DMS153 (cell line): ENCODE measurements at places on chromosomes 5 and 9.

DNA sequence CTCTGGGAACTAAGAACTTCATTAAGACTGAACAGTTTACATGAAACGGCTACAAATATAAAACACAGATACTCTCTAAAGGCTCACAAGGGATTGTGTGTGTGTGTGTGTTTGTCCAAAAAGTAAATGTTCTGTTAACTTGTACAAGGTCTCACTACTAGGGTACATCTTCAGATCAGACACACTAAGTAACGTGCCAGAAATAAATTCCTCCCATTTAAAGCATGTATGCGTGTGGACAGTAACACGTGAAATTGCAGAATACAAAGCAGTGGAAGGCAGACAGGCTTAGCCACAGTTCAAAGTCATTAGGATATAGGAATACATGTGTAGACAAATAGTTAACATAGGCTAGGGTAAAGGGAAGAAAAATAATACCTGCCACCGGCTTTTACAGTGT lies 1.8 kb downstream of the BNC2 start:
- no peak for DNase-seq

DNA sequence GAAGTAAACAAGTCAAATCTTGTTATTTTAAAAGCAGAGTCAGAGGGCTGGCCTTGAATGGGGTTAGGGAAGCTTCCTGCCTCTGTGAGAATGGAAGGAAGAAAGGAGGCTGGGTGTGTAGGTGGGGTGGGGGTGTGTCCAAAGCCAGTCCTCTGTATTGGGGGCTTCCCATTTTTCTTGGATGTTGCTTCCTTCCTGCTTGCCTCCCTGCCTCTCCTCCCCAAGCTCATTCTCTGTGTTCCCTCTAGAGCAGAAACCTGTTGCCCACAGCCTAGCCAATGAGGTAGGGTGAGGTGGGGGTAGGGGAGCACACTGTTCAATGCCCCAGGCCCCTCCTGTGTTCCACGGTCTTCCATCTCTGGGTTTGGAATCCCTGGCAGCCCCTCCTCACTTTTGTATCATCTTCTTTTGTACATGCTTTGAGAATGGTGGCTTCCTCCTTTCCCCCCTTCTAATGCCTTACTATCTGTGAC lies 39.7 kb downstream of the SNX24 start:
- no peak for DNase-seq

DNA sequence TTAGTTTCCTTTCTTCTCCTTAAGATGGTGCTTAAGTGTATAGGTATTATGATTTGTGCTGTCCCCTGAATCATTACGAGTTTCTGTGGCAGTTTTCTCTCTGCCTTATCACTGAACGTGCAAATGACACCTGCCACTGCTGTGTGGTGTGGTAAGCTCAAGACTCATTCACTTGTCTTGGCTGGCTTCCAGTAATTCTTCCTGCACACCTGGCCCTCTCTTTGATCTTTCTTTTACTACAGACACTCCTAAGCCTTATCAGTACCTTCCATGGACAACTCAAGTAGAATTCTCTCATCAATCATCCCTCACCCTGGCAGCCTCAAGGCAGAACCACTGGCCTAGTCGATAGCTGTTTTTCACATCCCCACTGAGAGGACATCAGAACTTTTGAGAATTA lies 82.6 kb upstream of the ADAMTS19 start:
- peak; percentile 0 for DNase-seq

- no peak for DNase-seq
These were observed 193.8 kb downstream of the GADD45G start for GRCh38 chr9:89798547-89799120.

GRCh38 chr9:124254261-124254682 lies 3.5 kb upstream of the NEK6 start:
- DNase-seq = no peak

GRCh38 chr9:114170771-114171461 lies 15.6 kb downstream of the COL27A1 start:
- no peak for DNase-seq

GRCh38 chr5:125064621-125065438 lies 318.4 kb upstream of the ZNF608 start:
- DNase-seq = peak; percentile 71

- DNase-seq = no peak
These were observed 1097.8 kb upstream of the CDH18 start for GRCh38 chr5:21085791-21086190.

DNA sequence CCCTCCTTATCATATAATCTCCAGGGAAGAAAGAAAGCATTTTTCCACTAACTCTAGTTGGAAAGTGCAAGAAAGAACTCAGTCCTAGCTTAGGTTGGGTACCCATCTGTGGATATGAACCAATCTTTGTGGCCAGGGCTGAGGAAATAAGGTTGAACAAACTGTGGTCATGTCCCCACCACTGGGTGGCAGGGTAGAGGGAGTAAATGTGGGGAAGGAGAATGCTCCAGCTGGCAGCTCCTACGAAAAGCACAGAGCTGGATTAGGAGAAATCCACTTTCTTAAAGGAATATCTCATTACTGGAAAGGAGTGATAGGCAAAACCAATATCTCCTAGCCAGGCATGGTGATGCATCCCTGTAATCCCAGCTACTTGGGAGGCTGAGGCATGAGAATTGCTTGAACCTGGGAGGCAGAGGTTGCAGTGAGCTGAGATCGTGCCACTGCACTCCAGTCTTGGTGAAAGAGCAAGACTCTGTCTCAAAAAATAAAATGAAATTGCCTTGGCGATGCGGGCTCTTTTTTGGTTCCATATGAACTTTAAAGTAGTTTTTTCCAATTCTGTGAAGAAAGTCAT lies 175.1 kb downstream of the CCDC192 start:
- peak; percentile 0 for DNase-seq

- no peak for DNase-seq
These were observed 789 bp downstream of the COL27A1 start for GRCh38 chr9:114155995-114156656.

DNA sequence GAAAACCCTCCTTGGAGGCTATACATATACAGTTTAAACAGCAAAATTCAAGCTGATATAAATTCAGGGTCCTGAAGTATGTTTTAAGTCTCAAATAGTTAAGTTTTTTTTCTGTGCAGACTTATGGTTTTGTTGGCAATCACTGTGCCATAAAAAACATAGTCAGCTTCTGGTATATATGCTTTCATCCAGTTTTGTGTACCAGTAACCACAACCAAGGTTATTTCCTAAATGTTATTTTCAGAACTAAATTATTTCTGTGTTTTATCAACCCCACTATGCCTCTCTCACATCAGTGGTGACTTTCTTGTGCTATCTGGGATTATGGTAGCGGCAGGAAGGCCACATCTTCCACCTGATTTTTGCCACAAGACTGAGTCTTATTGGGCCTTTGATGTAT lies 107.7 kb upstream of the SMARCA2 start:
- no peak for DNase-seq

GRCh38 chr5:173729079-173729765 lies 112.8 kb upstream of the BOD1 start:
- no peak for DNase-seq

DNA sequence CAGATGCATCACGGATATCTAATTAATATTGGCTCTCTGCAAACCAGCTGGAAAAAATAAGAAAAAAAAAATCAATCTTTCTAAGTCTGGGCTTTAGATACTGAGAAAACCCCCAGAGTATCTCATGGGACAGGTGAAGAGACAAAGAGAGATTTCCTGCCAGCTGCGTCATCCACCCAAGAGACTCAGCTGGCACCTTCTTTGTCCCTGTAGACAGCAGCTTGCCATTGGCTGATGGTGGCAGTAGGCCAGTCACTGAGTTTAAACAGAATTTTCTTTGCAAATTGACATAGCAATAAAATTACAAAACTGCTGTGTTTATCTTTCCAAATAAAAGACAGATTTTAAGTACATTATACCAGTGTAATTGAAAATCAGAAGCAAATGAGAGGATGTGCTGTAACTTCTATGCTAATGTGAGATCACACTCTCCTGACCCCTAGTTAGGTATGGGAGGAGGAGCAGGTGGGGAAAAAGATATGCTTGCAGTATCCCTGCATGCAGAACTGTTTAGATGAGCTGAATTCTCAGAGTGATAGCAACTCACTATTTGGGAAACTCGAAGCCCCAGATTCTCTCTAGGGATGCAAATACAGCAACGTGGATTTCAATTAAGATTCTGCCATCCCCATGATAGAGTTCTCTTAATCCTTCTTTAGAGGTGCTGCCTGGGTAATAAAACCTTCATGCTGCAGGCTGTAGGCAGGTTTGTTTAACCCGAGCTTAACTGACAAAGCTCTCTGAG lies 72.2 kb downstream of the NMUR2 start:
- peak; percentile 83 for DNase-seq

DNA sequence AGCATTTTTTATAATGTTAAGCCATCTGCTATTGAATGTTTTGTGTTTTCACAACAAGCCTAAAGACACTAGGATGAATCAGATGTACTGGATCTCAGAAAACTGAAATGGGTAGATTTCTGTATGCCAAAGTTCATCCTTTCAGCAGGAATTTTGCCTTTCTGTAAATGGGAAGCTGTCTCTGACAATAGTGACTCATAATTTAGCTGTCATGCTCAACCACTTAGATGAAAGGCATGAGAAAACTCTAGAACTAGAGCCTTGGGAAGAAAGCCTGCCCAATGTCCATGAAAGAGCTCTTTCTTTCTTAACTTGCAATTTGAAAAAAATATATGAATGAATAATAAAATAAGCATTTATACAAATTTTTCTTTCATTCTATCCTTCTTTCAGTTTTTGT lies 616.0 kb upstream of the EDIL3 start:
- DNase-seq = no peak

DNA sequence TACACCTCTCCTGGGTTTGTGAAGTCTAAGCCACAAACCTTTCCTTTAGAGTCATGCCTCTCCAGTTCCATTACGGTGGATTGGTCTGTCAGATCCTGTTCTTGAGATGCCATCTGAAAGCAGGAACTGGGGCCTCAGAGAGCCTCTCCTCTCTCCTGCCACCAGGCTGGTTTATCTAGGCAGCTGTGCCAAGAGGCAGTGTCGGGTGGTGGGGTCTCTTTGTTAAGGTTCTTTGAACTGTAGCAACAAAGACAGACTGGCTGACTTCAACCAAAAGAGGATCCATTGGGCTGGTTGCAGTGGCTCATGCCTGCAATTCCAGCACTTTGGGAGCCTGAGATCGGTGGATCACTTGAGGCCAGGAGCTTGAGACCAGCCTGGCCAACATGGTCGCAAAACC lies 66.0 kb upstream of the ANGPTL2 start:
- no peak for DNase-seq

- no peak for DNase-seq
These were observed 4.6 kb downstream of the KIF2A start for GRCh38 chr5:62310426-62311143.

- DNase-seq = no peak
These were observed 50.5 kb downstream of the HACD4 start for GRCh38 chr9:20980832-20981455.

GRCh38 chr9:107337676-107338590 lies 54.9 kb downstream of the RAD23B start:
- DNase-seq = no peak

- no peak for DNase-seq
These were observed 71.0 kb downstream of the AMBP start for GRCh38 chr9:114006931-114007691.

DNA sequence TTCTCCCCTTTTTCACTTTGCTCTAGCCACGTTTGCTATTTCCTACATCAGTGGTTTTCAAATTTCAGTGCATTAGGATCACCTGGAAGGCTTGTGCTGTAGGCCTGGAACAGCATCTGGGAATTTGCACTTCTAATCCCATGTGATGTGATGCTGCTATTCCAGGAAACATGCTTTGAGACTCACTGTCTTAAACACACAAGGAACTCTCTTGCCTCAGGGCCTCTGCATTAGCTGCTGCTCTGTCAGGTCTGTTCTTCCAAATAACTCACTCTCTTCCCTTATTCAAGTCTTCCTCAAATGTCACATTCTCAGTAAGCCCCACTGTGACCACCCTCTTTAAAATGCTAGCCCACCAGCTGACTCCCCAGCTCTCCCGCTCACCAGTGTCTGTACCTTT lies 204.0 kb downstream of the DNAH5 start:
- DNase-seq = no peak

- peak; percentile 0 for DNase-seq
These were observed 107.7 kb upstream of the TLX3 start for GRCh38 chr5:171201310-171201709.

GRCh38 chr9:110320651-110321445 lies 16.8 kb downstream of the TXNDC8 start:
- DNase-seq = no peak

- DNase-seq = no peak
These were observed 116.8 kb downstream of the RGS3 start for GRCh38 chr9:113580041-113580953.

- DNase-seq = no peak
These were observed at the start of gene LOX for GRCh38 chr5:122078116-122079110. LOX (minus strand) TSS chr5:122078259; CDS start chr5:122077985, 274 bp downstream.

GRCh38 chr9:111926421-111926875 lies 29.8 kb downstream of the UGCG start:
- no peak for DNase-seq

DNA sequence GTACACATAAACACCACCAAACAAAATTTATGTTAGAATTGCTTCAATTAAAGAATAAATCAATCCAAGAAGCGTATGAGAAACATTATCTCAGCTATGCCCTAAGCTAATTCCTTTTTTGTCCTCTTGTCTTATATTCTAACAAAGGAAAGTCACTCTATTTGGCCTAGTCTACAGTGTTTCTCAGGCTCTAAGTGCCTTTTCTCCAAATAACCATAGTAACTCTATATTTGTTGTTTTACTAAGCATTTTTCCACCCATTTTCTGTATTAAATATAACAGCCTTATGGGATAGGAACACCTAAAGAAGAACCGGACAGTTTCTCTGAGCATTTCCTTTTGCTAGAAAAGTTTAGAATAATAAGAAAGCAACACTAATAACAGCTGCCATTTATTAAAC lies 120.1 kb upstream of the MTAP start:
- no peak for DNase-seq

DNA sequence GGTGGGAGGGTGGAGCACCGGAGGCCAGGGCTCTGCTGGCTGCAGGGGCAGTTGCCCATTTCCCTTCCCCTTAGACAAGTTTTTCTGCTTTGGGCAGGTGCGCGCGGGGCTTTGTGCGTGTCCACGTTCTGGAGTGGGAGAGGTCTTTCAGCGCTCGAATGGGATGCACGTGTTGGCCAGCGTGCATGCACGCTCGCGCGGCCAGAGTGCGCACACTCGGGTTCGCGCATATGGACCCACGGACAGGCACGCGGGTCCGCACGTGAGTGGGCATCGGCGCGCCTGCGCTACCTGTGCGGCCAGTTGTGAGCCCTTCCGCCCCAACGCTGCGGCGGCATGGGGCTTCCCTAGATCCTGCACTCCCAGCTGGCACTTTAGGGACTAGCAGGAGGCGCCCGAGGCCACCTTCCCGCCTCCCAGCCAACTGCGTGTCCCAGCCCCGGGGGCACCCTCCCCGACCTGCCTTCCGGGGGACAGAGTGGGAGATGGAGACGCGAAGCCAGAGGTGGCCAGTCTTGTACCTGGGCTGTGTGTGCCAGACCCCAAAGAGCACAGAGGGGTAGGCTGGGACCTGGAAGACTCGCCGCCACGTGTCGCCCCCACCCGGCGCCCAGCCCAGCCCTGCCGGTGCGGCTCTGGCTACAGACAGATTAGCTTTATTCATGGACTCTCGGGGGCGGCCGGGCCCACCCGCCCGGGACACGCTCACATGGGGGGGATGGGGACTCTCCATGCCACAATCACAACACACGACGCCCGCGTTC lies 9.8 kb upstream of the GPRIN1 start:
- no peak for DNase-seq
